NCI-H524 (cell line): ENCODE measurements at places on chromosomes 16 and 17.

DNA sequence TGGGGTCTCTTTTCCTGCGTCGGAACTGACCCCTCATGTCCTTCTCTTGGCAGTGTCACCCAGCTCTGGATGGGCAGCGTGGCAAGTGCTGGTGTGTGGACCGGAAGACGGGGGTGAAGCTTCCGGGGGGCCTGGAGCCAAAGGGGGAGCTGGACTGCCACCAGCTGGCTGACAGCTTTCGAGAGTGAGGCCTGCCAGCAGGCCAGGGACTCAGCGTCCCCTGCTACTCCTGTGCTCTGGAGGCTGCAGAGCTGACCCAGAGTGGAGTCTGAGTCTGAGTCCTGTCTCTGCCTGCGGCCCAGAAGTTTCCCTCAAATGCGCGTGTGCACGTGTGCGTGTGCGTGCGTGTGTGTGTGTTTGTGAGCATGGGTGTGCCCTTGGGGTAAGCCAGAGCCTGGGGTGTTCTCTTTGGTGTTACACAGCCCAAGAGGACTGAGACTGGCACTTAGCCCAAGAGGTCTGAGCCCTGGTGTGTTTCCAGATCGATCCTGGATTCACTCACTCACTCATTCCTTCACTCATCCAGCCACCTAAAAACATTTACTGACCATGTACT is 13.2 kb downstream of the IGFBP4 start:
- no peak for DNase-seq

DNA sequence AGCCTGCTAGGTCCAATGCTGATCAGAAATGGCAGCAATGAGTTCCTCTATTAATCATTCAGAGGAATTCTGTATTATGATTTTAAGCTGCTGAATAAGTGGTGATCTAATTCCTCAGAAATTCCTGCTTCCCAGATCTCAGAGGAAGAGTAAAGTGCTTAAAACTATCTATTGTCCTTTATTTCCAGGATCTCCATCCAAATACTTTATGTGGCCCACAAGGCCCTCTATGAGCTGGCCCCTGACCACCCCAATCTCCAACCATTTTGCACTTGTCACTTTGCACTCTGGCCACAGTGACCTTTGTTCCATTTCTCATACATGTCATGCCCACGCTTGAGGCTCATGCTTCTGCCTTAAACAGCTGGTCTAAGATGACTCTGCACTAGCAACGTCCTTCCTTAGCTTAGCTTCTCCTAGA is 93.7 kb downstream of the CA10 start:
- DNase-seq, result no peak

DNA sequence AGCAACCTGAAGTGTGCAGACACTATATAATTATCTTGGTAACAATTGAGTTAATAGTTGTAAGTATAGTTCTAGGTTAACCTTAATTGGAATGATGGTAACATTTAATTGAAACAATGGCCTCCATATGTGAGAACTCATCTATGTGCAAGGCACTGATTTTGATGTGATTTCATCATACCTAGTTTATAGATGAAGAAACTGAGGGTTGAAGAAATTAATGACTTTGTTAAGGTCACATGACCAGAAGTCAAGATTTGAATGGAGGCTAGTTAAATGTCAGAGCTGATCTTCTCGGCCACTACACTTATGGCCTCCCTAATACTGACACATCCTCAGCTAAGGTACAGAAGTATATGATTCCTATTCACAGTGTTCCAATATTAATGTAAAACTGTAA is 128.2 kb upstream of the PSMD7 start:
- DNase-seq, result no peak

GRCh38 chr17:76683011-76683755 is 27.6 kb downstream of the MXRA7 start:
- DNase-seq, result peak; percentile 52

DNA sequence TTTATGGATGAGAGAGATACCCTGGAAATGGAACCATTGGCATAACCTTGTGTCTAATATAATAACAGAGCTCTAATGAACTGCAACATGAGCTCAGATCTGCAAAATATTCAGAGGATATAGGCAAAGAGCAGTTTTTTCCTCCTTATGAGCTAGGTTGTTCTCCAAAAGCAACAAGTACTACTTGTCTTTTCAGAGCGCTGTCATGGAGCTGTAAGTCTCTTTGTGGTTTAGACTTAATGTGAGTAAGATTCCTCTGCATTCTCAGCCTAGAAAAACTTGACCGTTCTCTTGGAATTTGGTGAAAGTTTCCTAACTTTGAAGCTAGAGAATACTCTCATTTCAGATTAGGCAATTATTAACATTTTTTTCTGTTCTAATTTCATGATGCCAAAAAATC is 85.2 kb downstream of the FTO start:
- DNase-seq, result no peak

DNA sequence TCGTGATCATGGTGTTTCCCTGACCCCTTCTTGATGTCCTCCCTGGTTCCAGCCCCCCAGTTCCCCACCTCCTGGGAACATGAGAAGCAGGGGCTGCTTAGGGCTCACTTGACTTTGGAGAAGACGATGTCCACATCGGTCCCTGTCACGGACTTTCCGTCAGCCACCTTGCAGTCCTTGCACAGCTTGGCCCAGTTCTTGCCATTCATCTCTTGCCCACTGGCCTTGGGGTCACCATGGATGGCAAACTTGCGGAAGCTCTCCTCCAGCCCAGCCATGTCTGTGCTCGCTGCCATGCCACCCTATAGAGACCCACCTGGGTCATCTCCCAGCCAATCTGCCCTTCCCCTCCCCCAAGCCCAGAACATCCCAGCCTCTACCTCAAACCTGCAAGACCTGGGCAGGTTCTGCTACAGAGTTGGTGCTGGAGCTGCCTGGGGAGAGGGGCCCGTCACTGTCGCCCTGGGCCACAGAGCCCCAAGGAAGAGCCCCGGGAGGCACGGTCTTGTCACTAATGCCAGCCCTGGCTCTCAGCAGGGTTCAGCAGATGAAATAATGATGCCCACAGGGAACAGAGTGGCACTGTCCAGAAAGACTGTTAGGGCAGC is 2.4 kb downstream of the TPPP3 start:
- no peak for DNase-seq

DNA sequence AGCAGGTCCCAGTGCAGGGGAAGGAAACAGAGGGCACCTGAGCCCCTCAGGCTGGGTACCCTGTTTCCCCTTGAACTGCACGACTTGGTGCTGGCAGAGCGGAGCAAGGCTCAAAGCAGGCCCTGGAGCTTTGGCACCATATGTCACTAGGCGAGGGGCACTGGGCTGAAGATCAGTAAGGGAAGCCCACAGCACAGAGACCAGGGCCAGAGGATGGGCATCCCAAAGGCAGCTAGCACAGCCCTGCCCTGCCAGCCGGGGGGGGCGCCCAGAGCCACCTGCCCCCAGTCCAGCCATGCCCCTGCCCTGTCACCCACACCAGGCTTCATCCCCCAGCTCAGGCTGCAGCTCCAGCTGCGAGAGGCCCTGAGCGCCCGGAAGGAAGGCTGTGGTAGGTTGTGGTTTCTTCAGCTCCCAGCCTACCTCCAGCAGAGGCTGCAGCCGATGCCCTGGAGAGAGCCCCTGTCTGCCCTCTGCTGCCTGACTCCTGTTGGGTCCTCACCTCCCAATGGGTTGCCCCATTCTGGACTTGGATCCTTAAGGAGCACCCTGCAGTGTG is 10.9 kb downstream of the NHERF1 start:
- DNase-seq, result peak; percentile 74

DNA sequence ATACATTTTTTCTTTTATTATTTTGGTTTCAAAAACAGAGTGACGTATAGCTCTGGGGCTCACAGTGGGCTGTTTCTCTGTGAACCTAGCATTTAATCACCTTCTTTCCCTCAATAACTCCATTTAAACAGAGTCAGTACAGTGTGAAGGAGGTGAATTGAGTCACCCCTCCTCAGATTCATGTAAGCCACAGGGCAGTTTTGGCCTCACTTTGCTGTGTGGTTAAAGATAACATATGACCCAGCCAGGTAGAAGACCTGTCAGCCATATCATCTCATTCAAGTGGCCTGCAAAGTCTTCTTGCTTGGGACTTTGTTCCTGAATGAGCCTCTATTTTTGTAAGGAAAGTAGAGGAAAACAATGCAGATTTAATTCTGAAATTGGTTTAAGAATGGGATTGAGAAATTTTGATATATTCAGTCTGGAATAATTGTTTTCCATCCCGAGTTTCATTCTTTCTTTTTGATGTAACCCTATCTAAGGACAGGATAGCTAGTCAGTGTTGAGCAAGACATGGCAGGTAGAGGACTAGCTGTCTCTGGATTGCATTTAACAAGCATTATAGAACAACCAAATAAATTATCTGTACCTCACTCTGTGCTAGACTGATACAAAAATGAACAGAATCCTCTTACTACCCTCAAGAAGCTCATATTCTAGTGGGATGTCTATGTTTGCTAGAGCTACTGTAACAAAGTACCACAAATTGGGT is 13.1 kb downstream of the MAP2K6 start:
- DNase-seq, result no peak

DNA sequence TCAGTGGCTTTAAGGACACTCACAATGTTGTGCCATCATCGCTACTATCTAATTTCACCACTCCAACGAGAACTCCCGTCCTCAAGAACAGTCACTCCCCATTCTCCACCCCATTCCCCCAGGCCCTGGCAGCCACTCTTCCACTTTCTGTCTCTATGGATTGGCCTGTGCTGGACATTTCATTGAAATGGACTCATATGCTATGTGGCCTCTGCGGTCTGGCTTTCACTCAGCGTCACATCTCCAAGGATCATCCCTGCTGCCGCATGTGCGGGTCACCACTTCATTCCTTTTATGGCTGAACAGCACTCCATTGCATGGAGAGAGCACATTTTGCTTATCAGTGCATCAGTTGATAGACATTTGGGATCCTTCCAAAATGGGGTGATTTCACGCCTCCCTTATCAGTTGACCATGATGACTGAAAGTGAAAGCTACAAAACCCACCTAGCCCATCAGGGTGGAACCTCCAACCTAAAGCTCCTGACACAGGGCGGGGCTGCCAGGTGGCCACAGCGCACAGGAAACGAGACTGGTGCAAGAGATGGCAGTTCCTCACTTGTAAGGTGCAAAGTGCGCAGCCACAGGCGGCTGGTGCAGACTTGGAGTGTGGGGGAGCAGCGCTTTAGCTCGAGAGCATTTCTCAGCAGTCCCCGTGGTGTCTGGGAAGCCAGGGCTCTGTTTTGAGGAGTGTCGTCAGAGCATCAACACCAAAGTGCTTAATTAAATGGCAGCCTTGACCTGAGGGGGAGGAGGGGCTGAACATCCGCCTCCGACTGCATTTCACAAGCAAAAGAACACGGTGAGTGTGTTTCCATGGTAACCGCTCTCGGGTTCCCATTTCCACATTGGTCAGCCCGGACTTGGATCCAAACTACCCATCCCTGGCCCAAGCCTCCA is 23.8 kb downstream of the COTL1 start:
- peak; percentile 11 for DNase-seq

GRCh38 chr17:47801176-47801765 is 20.3 kb downstream of the OSBPL7 start:
- no peak for DNase-seq

DNA sequence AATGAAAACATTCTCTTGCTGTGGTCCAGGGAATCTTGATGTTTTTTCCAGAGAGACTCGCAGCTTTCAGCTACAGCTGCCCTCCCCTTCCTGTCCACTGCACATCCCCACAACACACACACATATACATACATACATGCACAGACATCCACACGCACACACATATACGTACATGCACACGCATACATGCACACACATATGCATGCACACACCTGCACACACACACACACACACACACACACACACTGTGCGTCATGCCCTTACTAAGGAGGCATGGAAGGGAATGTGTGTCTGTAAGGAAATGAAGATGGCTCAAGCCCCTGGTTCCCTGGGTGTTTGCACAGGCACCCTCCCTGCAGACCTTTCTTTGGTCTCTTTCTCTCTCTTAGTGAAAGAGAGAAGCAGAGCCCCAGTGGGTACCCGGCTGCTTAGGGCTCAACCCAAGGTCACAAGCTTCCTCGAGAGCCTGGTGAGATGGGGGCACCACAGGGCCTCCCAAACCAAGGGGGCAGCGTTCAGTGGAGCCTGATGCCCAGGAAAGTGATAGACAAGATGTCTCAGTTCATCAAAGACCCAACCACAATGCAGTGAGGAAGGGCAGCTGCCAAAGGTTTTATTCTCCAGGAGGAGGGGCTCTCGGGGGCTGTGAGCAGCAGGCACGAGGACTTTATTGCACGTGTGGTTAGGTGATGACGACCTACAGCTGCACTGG is 33.3 kb downstream of the TNFRSF13B start:
- DNase-seq, result peak; percentile 64

- peak; percentile 12 for DNase-seq
Measured at GRCh38 chr17:53150101-53150698, 672.5 kb upstream of the KIF2B start.

DNA sequence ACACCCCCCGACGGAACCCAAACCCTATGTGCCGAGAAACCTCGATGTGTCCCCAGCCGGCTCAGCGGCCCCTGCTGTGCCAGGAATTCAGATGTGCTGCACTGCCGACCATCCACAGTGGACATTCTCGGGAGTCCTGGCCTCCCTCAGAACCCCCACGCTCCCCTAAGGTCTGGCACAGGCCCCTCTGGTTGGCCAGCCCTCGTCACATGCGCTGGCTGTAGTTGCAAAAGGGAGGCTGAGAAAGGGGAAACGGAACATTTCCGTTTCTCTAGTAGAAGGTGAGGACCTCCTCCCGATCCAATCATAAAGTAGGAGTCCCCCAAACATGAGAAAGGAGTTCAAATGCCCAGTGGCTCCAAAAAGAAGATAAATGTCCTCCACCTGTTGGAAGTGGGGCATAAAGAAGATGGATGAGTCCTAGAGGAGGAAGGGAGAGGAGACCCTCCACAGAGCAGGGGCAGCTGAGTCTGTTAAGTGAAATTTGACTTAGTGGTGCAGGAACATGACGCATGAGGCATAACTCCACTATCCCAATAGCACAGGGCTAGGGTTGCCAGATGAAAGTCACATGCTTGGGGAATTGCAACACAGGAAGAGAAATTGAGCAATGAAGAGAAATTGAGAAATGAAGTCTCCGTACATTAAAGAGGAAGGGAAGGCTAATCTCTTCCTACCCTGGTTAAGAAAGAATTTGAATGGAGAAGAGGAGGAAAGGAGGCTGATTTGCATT is 49.3 kb upstream of the WSB1 start:
- DNase-seq, result no peak

DNA sequence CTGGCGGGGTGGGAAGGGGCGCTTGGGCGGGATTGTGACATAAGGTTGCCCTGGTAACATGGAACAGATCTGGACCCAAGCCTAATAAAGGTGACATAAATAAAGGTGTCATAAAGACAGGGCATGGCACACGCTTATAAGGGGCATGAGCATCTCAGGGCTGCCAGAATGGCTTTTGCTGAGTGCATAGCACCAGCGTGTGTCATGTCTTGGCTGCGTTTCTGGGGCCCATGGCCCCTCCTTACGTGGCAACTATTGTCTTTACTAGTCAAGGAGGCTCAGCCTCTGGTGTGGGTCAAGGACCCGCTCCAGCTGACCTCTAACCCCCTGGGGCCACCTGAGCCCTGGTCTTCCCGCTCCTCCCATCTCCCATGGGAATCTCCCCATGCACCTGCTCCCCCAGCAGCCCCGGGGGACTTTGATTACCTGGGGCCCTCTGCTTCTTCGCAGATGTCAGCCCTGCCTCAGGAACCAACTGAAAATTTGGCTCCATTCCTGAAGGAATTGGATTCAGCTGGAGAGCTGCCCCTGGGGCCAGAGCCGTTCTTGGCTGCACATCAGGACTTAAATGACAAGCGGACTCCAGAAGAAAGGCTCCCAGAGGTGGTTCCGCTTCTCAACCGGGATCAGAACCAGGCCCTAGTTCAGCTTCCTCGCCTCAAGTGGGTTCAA is 13.9 kb downstream of the LRRC37B start:
- DNase-seq, result no peak
